Progenitor cell of endocrine pancreas (in vitro differentiated cells): ENCODE measurements at places on chromosomes 1 and 21. TPM values are rescaled to one million over a fixed set of nuclear protein-coding genes. Genes with fewer than 3 reads are reported as not detected.

Gene TP73
- 2.2 and 2.4 TPM in 2 replicates for total RNA-seq

Gene EDARADD
- 12.3 and 13.5 TPM in 2 replicates for total RNA-seq

- DNase-seq: no peak
Measured at GRCh38 chr1:203300441-203301330, 4.6 kb upstream of the BTG2 start.

- DNase-seq: no peak
Measured at GRCh38 chr1:75482951-75483350, 128.0 kb downstream of the SLC44A5 start.

- DNase-seq: no peak
Measured at GRCh38 chr1:60376196-60376595, 302.6 kb upstream of the C1orf87 start.

DNA sequence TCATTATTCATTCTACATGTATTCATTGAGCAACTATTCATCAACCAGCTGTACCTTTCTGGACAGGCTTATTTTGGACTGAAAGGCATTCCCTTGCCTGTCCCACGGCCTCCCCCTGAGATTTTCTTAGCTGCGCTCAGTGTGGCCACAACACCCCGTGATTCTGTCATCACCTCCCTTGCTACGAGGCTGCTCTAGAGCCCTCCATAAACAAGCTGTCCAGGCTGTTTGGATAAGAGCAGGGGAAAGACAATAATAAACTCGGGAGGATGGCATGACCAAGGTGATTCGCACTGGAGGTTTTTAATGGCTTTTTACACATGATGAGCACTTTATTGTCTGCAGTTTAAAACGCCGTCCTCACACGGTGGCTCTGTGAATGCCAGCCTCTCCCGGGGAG is 139.7 kb downstream of the ROR1 start:
- DNase-seq: no peak

GRCh38 chr21:17513214-17514123 is 626 bp downstream of the CXADR start:
- no peak for DNase-seq

DNA sequence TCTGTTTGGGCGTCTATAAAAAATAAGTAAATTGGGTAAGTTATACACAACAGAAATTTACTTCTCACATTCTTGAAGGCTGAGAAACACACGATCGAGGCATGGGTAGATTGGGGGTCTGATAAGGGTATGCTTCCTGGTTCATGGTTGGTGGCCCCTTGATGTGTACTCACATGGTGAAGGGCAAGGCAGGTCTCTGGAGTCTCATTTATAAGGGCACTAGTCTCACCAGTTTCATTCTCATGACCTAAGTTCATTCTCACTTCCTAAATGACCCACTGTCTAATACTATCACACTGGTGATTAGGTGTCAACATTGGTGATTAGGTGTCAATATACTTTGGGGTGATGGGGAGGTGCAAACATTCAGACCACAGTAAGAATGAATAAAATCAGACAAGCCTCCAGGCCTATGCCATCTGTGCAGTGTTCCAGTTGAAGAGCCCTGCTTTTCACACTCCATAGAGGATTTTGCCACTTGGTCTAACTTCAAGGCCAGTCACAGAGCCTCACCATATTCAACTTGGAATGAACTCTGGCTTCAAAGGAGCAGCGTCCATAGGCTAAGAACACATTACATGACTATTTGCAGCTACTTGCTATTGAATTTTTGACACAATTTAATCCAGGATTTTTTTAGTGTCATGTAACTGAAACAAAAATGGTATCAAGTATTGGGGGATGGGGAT is 2.5 kb upstream of the GBP4 start:
- DNase-seq: no peak

- DNase-seq: no peak
Measured at GRCh38 chr1:195335541-195335940, 1272.7 kb downstream of the KCNT2 start.

GRCh38 chr1:247576514-247576913 is 11.6 kb upstream of the OR2G2 start:
- no peak for DNase-seq

Gene SPATC1L
- total RNA-seq: 31.4 and 32.8 TPM in 2 replicates

- DNase-seq: no peak
Measured at GRCh38 chr1:171081763-171082201, 8.9 kb upstream of the FMO3 start.

- DNase-seq: no peak
Measured at GRCh38 chr1:183379951-183380350, 38.2 kb downstream of the NMNAT2 start.

DNA sequence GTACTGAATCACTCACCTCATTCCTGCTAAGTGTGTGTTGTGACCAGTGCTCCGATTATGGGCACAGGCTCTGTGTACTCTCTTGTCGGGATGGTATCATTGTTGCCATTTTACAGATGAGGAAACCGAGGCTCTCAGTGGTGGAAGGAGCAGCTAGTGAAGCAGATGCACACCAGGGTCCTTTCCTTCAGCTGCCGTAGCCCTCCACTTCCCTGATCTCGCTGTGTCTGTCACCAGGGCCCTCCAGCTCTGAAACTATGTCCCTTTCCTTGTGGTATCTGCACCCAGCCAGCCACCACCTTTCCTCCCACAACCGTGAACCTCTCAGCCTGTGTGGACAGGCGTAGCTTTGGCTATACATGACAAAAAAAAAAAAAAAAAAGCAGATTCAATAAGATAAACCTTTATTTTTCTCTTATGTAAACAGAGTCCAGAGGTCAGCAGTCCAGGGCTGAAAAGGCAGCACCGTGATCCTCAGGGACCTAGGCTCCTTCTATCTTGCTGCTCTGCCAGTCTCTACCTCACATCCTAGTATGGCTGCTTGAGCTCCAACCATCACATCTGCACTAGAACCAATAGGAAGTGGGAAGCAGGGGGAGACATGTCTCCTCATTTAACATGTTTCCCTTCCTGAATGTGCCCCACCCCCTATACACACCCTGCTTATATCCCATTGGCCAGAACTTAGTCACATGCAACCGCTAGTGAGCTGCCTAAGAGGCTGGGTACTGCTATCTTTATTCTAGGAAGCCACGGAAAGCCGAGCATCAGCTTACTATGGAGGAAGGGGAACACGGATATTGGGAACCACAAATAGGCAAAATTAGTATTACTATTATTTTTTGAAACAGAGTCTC is 44.3 kb downstream of the TMEM51 start:
- no peak for DNase-seq

Gene CRYZ
- total RNA-seq: 32.5 and 36.9 TPM in 2 replicates

DNA sequence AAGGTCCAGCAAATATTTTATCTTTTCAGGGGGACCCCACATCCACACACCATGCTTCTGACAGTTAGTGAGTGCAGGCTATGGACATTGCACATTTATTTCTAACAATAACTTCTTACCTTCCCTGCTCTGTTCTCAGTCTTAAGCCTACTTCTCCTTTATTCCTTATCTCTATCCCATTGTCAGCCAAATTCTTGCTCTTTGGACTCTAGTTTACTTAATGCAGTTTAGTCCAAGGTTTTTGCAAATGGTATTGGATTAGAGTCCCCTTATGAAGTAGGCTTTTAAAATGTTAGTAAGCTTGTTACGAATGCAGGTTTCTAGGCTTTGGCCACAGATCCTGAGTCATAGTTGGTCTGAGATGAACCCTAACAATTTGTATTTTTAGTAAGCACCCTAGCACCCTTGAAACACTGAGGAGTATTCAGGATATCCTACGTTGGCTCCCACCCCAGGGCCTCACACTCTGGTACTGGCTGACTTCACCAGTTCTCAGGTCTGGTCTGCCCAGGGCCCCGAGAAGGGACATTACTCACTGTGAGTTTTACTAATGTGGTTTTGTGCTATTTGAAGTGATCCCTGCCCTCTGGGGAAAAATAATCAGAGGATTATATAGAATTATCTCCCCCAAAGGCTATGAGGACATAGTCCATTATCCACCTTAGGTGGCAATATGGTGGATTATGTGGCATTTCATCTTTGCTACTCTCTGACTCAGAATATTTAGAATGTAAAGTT is 239.5 kb downstream of the TGFB2 start:
- no peak for DNase-seq

- no peak for DNase-seq
Measured at GRCh38 chr1:28417441-28417922, 47.9 kb downstream of the PHACTR4 start.

Gene KIAA1614
- 2.1 and 2.5 TPM in 2 replicates for total RNA-seq

GRCh38 chr1:212669102-212669501 is 30.5 kb downstream of the BATF3 start:
- DNase-seq: no peak

Gene CCDC181
- total RNA-seq: 7.3 and 8.2 TPM in 2 replicates

GRCh38 chr1:161848676-161849075 is 82.6 kb downstream of the ATF6 start:
- no peak for DNase-seq

Gene PRDM16
- total RNA-seq: 68.7 and 69.1 TPM in 2 replicates

GRCh38 chr1:84430546-84430945 is 32.3 kb downstream of the DNASE2B start:
- DNase-seq: no peak

- DNase-seq: no peak
Measured at GRCh38 chr1:94883691-94884090, 43.2 kb downstream of the CNN3 start.

- no peak for DNase-seq
Measured at GRCh38 chr1:155052439-155053395, 1.6 kb downstream of the ADAM15 start.

DNA sequence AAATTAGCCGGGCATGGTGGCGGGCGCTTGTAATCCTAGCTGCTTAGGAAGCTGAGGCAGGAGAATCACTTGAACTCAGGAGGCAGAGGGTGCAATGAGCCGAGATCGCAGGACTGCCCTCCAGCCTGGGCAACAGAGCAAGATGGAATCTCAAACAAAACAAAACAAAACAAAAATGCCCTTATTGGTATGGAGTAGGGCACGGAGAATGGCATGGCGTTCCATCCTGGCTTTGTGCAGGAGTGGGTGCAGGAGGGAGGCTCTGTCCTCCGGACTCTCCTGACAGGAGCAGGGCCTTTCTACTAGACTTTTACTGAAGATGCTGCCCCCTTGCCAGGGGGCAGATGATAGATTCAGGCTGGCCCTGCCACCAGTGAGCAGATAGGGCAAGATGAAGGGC is 1.0 kb downstream of the TMEM61 start:
- no peak for DNase-seq

- no peak for DNase-seq
Measured at GRCh38 chr1:180185971-180186645, 31.4 kb downstream of the QSOX1 start.
